Choroid plexus epithelial cell (primary cell): ENCODE measurements at places on chromosomes 11 and 22.
A peak's percentile ranks its signal among the peaks of the same experiment; 100 is the strongest.

GRCh38 chr11:2328021-2328420, 26.2 kb downstream of the TSPAN32 start:
- DNase-seq, result no peak

GRCh38 chr22:19238900-19239299, 52.6 kb downstream of the CLTCL1 start:
- no peak for DNase-seq

DNA sequence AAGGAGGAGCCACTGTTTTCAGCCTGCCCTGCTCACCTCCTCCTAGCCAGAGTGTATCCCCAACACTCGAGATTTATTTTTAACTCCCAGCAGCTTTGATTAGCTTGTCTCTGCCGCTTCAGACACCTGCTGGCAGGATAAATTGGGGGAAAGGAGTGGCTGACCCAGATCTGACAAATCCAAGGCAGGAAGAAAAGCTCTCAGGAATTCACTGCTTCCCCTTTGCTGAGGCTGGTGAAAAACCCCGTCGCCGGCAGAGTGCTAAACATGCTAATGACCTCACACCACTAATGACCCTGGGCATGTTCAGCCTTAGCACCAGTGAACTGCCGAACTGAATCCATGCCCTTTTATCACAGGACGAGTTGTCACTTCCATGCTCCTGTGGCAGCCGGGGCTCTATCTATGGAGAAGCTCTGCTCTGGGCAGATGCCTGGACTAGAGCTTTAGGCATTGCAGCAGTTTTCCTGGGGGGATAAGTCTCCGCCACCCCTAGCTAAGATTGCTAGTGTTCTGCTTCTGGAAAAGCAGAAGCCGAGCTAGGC, 52.2 kb downstream of the FEZ1 start:
- no peak for DNase-seq

GRCh38 chr22:41526226-41526829, 17.9 kb downstream of the POLR3H start:
- DNase-seq, result no peak

DNA sequence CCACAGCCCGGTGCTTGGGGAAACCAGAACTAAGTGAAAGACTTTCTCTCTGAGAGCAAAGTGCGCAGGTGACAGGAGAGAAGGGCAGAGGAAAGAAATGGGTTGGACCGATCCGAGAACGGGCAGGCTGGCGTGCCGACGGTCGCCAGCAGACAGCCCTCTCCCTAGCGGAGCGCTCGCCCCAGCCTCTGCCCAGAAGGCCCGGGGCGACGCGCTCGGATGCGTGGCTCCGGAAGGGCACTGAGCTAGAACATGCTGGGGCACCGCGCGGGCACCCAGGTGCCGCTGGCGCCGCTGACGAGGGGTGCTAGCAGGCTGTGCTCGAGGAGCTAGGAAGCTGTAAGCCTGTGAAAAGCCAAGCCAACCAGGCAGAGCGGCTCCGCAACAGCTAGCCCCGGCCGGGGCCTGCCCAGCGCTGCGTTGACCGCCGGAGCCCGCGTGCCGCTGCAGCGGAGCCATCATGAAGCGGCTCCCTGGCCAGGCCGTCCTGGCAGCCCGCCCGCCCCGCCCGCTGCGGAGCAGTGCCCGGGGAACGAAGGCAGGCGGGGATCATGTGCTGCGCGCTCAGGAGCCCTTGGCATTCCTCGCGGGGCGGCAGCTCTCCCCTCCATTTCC, 22.1 kb upstream of the RRAS2 start:
- DNase-seq, result peak; percentile 46

GRCh38 chr11:45605051-45605450, 60.4 kb downstream of the CHST1 start:
- DNase-seq, result no peak

GRCh38 chr11:67027943-67028542, 5.1 kb downstream of the SYT12 start:
- DNase-seq, result no peak

- DNase-seq, result no peak
These were observed 25.2 kb downstream of the CDPF1 start for GRCh38 chr22:46224898-46225290.

GRCh38 chr22:33073989-33074418, 15.8 kb upstream of the SYN3 start:
- DNase-seq, result peak; percentile 11

DNA sequence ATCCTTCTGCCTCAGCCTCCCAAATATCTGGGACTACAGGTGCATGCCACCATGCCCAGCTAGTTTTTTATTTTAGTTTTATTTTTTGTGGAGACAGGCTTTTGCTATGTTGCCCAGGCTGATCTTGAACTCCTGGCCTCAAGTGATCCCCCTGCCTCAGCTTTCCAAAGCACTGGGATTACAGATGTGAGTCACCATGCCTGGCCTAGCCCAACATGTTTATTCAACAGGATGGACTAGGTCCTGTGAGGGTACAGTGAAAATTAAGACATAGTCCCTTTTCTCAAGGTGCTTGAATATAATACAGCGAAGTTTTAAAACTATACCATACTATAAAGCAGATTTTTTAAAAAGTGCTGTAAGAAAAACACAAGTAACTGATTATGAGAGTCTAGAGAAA, 45.2 kb upstream of the EED start:
- DNase-seq, result no peak

GRCh38 chr11:130635937-130636630, 187.6 kb downstream of the ADAMTS15 start:
- DNase-seq, result peak; percentile 50

DNA sequence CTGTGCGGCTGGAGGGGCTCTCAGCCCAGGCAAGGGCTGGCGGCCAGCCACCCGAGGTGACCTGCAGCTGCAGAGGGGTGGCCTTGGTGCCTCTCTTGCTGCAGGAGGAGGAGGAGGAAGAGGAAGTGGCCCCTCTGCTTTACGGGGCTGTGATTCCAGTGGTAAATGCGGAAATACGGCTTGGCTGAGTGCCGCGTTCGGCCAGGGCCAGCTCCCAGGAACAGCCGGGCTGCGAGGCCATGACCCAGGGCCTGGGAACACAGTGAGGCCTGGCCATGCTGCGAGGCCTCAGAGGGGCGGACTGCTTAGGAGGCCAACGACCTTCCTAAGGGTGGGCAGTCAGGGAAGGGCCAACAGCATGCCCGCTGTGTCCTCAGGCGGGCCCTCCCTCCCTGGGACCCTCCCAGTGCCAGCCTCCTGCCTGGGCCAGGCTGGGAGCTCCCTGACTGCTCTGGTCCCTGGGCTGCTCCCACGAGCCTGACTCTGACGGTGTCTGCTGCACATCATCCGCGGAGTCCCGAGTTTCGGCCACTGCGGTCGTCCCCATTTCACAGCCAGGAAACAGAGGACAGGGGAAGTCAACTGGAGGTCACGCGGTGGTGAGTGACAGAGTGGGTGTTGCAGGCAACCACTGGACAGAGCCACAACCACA, 20.8 kb upstream of the PPARA start:
- DNase-seq, result no peak

DNA sequence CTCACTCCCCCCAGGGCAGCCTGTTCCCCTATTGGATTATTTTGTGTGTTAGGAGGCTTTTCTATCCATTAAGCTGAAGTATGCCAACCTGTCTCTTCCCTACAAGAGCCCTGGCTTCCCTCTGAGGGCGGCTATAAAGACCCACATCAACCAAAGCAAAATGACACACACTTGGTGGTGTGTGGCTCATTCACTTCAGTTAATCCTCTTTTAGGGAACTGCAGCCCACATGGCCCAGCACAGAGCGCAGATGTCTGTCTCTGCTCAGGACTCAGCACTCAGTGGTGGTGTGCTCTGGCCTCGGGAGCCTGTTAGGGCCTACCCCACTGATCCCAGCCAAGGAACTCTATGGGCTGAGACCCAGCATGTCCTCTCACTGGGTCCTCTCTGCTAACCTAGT, 32.2 kb upstream of the LRRC10B start:
- no peak for DNase-seq

DNA sequence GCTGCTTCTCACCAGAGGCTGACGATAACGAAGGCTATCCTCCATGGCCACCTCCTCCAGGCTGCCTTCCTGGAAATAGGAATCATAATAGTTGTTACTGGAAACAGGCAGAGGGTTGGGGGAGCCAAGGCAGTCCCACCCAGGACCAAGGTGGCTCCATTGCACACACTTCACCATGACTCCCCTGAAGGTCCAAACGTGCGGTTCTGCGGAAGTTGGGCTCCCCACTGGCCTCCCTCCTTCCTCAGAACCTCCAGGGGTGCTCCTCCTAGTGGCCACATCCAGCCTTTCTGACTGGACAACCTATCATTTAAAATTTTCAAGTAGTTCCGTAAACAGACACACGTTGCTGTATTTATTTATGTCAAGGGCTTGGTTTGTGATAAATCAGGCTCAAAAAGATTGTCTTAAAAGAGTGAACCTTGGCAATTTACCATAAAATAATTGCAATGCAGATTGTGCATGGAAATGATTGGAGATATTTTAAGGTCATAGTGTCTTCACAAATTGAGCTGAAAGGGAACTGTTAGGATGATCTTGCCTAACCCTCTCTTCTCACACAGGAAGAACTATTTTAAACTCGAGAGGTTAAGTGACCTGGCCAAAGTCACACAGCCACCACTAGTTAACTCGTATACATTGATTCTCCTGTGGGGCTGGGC, 1.4 kb upstream of the TCN2 start:
- peak; percentile 72 for DNase-seq
